ENCODE measurements at places on chromosomes 4 and X.

GRCh38 chr4:98467627-98468072, 190.8 kb downstream of the TSPAN5 start:
- peak; percentile 64 for DNase-seq

DNA sequence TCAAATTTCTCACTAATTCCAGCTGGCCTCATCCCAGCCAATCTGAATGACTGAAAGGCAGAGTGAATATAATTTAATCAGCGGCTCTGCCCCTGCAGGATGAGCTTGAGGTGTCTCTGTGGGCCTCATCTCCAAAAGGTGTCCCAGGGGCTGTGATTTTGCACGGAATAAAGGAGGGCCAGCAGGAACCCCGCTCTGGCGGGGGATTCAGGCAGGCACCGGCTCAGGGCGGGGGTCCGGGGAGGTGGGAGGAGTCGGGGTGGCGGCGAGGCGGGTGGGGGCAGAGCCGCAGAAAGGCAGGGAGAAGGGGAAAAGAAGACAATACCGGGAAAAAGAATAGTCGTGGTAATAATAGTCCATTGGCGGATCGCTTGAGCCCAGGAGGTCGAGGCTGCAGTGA, 16.0 kb upstream of the ERCC6L start:
- DNase-seq: no peak

GRCh38 chrX:17359500-17359899, 15.5 kb upstream of the NHS start:
- DNase-seq: no peak

- no peak for DNase-seq
These were observed 75.9 kb upstream of the ENPP6 start for GRCh38 chr4:184293552-184293951.

- no peak for DNase-seq
These were observed 73.7 kb downstream of the ABLIM2 start for GRCh38 chr4:8084712-8085490.

GRCh38 chr4:1728061-1728980, 7.0 kb downstream of the TACC3 start:
- no peak for DNase-seq

DNA sequence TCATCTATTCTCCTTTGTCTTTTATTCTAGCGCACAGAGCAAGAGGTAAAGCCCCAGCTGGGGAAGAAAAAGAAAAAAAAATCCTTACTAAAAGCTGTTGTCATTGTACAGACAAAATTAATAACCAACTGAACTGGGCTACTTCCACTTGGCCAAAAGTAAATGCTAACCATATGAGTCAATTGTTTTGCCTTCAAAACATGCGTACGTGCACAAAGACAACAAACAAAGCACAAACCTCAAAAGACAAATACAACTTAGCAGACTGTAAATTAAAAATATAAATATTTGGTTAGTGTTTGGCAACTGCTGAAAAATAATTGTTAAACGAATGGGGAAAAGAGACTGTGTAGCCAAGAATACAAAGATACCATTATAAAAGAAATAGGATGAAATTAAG, 5.9 kb downstream of the EDA2R start:
- DNase-seq: no peak

DNA sequence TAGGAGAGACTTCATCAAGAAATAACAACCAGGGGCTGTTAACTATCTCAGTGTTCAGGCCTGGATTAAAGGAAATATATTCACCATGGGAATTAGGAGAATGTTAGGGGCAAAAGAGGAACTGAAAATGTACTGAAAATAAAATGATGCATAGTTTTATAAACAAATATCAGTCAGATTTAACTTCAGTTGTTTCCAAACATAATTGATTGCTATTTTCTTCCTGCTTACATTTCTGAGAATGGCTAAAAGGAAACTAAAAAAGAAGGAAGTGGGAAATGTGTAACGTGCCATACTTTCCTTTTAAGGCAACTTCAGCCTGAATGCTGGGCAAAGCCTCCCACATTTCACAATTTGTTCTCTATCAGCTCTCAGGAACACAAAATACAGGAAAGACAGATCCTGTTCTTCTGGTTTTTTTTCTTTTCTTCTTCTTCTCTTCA, 178.1 kb downstream of the MAML3 start:
- DNase-seq: no peak

DNA sequence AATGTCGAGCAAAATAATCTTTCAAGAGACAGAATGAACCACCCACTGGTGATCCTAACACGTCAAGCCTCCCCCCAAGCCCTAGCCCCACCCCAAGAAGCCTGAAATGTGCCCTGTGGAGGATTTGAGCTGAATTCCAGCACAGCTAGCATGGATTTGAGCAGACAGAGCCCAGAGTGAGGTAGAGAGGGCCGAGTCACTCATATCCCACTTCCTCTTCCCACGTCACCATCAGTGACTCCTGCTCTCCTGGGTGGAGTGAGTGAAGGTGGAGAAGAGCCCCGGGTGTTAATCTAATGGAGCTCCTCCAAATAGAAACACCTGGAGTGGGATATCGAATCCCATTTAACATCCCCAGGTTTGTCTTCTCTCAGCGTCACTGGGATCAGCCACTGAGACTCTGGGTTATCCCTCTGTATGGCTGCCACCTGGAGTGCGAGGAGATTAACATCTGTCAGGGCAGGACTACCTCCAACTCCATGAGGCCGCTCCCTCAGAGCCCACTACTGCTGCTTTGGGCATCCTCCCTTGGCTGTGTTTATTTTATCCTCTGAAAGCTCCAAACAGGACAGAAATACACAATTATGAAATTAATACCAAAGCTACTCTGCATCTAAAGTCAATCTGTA, 136.6 kb downstream of the NWD2 start:
- no peak for DNase-seq

DNA sequence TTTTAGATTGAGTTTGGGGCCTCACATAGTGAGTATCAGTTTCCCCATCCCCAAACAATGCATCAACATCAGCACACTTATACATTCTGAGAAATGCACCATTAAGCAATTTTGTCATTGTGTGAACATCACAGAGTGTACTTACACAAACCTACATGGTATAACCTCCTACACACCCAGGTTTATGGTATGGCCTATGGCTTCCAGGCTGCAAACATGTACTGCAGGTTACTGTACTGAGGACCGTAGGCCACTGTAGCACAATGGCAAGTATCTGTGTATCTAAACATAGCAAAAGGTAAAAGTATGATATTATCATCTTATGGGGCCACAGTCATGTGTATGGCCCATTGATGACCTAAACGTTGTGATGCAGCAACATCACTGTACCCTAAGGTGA, 7.7 kb downstream of the IRF2 start:
- DNase-seq: no peak

- no peak for DNase-seq
These were observed 36.0 kb upstream of the SPANXC start for GRCh38 chrX:141278306-141278705.

DNA sequence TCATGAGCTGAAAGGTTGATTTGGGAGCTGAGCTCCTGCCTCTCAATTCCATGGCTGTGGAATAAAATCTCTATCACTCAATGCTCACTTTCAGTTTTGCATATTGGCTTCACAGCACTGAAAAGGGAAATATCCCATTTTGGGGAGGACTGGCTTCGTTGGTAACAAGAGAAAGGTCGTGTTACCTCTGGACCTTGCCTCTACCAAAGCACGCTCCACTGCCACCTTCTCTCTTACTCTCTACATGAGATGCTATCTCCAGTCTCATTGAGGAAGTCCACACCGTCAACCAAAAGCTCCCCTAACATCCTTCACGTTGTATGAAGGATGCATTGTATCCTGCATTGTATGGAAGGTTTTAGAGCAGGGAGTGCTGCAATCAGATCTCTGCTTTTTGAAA, 195.0 kb upstream of the LDB2 start:
- no peak for DNase-seq

GRCh38 chr4:20490734-20491133, 209.5 kb upstream of the PACRGL start:
- no peak for DNase-seq

DNA sequence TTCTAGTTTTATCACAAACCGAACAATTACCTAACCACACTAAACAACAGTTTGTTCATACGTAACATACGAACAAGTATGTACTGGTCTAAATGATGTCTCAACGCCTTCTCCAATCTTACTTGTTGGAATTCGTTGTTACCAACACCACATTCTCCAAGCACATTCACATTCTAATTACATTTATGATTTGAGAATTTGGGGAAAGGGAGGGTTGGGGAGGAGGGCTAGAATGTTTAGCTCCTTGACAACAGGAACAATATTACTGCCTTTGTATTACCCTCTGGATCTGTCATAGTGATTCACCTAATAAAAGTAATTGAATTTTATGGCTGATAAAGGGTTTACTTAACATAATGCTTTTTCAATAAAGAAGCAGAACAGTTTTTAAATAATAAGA, 24.4 kb downstream of the LCORL start:
- no peak for DNase-seq

GRCh38 chr4:163598489-163598888, 104.0 kb downstream of the TMA16 start:
- no peak for DNase-seq

DNA sequence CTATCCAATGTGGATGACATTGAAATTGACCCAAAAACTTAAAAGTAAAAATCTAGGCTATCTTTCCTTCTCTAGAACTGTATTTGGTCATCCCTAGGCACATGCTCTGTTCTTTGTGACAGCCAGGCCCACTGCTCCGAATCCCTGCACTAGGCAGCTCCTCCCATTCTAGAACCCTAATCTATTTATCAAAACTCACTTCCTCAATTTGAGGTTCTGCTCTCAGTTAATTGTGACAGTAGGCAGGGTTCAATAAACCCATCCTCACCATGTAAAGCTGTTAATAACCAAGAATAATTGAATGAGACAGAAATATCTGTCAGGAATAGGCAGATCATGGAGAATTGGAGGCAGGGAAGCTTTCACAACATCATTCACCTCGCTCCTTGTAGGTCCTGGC, 51.9 kb upstream of the IRF2 start:
- no peak for DNase-seq

GRCh38 chrX:80022363-80023031, 7.9 kb downstream of the TBX22 start:
- DNase-seq: no peak

- DNase-seq: no peak
These were observed 102.2 kb downstream of the SEL1L3 start for GRCh38 chr4:25760518-25761157.

DNA sequence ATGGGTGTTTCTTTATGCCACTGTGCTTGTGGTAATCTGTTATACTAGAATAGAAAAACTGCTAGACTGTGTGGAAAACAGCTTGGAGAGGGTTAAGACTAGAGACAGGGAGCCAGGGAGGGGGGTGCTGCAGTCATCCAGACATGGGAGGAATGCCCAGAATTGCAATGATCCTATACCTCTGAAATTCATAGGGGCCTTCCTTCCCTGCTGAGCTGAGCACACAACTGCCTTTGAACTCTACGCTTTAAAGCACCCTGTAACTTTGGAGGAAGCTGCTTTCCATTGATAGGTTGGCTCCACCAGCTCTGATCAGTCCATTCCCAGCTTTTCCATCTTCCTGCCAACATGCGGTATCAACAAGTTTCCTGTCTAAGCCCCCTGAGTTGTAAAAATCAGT, 155.9 kb upstream of the RASGEF1B start:
- DNase-seq: no peak

- no peak for DNase-seq
These were observed 203.3 kb upstream of the HS3ST1 start for GRCh38 chr4:11632025-11632424.

GRCh38 chrX:23993012-23993633, 33.9 kb downstream of the KLHL15 start:
- no peak for DNase-seq

DNA sequence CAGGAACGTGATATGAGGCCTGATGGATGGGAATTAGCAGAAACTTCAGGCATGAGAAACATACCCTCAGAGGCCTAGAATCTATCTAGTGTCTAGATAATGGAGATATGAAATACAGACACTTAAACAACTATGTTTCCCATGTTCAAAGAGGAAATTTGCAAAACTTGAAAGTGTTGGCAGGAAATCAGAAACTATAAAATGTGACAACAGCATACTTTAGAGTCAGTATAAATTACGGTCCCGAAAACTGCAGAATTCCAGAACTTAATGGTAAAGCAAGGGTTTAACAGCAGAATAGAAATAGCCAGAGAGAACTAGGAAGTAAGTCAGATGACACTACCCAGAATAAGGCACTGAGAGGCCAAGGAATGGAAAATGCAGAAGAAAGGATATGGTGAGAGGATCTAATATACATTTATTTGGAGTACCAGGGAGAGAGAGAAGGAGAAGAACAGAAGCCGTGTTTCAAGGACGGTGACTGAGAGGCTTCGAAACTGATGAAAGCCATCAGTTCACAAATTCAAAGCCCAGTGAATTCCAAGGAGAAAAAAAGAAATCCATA, 7.4 kb downstream of the HTT-AS start:
- no peak for DNase-seq

- DNase-seq: no peak
These were observed 8.0 kb downstream of the GUCY1A1 start for GRCh38 chr4:155674669-155675071.

DNA sequence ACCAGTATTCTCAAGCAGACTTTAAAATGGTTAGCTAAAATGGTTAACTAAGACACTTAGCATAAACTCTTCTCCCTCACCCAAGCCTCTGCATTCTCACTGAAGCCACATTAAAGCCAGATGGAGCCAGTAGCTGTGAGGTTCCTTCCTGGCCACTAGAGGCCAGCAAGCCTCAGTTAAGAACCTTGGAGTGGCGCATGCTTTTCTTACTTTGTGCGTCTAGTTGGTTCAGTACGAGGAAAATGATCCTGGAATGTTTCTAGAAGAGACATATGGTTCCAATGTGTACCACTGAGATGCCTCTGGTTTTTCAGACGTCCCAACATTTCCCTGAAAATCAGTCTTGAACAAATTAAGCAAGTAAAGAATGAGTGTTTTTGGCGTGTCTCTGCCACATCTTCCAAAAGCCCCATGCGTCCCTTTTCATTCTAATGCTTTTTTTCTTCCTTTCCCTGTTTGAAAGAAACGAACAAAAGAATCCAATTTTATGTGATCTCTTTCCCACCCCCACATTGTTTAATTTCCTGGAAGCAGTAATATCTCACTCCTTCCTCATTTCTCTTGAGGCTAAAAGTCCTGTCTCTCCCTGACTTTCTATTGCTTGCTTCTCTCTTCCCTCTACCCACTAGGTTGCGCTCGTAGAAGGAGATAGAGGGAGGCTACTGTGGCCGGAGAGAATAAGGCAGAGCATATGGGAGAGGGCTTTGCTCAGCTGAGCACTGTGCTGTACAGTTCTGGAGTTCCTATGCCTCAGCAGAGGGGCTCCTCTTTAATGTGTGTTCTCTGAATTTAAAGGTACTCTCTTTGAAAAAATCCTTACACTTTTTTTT, 82.9 kb upstream of the TAB3 start:
- no peak for DNase-seq

- DNase-seq: no peak
These were observed 13.2 kb downstream of the CLNK start for GRCh38 chr4:10671366-10671765.

GRCh38 chr4:72111863-72112262, 80.1 kb downstream of the NPFFR2 start:
- DNase-seq: no peak
